Hematopoietic multipotent progenitor cell treated with erythropoietin and hydrocortisone succinate and interleukin-3 and kit ligand, for 4 days (in vitro differentiated cells): ENCODE measurements at places on chromosomes 3 and 15.

DNA sequence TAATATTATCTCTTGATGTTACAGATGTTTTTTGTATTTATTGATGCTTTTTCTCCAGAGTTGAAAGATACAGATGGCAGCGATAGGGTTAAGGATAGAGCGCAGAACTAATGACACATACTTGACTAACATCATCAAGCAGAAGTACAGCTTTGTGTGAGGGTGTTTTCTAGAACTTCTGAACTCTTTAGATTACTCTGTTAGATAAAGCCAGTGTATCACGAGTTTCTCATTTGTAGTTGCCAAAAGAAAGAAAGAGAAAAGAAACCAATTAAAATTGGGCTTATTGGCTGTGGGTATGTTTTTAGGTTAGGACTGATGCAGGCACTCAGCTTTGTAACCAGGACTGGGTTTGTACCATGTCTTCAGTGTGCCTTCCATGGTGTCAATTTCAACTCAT is 6.6 kb upstream of the GPR171 start:
- peak; percentile 31 for DNase-seq

GRCh38 chr3:121896823-121897222 is 2.6 kb downstream of the SLC15A2 start:
- no peak for DNase-seq

DNA sequence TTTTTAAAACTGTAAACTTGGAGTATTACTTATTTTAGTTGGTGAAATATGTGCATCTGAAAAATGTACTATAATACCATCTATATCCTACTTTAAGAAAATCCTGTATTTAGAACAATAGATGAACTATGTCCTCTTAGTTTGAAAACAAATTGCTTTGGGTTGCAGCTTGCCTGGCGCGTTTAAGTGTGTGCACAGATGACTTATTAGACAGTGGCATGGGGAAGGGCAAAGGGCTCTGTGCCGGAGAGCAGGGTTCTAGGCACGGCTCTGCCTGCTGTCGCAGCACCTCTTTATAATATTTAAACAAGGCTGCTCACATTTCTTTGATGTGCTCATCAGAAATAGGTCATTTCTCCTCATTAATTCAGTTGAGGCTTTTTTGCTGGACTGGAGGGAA is 10.0 kb downstream of the PXK start:
- no peak for DNase-seq

- no peak for DNase-seq
These were observed 155.6 kb upstream of the STT3B start for GRCh38 chr3:31377045-31377642.

- DNase-seq: peak; percentile 91
These were observed 22.5 kb downstream of the GLB1 start for GRCh38 chr3:33074217-33075067.

DNA sequence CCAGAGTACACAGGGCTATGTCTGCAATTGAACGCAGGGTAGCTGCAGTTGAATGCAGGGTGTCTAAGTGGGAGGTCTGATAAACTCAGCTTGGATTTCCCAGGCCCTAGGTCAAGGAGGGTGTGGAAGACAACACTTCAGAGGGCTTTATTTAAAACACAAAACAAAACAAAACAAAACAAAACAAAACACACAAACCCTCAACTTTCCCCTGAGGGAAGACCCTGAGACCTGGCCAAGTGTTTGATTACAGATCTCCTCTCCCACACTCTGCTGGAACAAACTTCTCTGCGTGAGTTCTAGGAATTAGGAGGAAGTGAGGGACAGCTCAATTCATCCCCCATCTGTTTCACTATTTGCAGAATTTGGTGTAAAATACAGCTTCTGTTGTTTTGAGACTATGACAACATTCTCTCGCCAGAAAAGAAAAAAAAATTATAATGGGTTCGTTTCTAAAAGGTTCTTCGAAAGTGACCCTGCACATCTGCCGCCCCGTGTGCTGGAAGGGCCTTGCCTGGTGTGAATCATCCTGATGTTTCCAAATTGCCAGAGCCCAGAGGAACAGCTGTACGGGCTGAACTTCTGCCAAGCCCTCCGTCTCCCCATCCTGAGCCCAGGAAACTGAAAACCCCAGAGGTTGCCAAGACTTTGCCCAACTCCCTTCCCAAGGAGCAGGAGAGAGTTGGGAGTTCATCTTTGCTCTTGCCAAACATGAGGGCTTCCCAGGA is 73.3 kb upstream of the RAD18 start:
- DNase-seq: peak; percentile 11
